ENCODE measurements at places on chromosomes 16 and 17.
A peak's percentile ranks its signal among the peaks of the same experiment; 100 is the strongest.

DNA sequence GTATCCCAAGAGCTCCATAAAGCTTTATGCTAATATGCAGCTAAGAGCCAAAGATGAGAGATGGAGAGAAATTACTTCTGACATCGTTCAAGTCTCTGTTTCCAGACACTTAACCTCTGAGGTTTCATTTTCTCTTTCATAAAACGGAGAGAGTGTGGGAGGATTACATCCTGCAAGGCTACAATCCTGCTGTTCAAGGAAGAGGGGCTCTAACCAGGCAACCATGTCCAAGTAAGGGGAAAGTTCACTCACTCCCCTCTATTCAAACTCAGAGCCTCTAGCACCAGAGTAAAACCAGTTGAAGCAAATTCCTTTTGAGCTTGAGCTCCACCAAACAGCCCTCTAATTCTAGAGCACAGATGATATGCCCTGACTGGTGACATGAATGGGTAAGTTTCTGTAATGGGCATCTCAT lies 397.4 kb downstream of the NPIPA8 start:
- no peak for DNase-seq

DNA sequence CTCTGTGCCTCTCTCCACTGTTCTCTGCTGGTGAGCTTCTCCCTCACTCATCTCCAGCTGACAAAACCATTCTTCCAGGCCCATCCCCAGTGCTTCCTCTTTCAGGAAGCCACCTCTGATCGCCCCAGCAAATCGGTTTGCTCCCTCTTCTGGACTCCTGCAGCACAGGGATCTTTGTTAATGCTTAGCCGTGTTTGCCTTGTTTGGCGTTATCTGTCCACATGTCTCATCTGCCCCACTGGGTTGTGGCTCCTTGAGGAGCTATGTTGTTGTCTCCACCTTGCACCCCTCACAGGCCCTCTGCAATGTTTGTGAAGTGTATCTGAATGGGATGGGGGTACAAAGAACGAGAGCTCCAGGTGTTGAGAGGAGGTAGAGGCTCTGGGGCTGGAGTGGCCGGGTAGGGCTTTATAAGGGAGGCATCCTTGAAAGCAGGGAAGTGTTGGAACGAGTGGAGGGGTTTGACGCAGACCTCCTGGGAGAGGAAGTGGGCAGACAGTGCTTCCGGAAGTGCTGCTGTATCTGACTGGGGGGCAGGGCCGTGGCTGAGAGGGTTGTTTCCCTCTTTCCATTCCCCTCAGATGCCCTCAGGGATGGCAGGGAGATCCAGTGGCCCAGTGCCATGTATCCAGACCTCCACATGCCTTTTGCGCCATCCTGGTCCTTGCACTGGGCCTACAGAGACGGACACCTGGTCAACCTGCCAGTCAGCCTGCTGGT lies 27.8 kb downstream of the CASKIN2 start:
- DNase-seq: peak; percentile 59

DNA sequence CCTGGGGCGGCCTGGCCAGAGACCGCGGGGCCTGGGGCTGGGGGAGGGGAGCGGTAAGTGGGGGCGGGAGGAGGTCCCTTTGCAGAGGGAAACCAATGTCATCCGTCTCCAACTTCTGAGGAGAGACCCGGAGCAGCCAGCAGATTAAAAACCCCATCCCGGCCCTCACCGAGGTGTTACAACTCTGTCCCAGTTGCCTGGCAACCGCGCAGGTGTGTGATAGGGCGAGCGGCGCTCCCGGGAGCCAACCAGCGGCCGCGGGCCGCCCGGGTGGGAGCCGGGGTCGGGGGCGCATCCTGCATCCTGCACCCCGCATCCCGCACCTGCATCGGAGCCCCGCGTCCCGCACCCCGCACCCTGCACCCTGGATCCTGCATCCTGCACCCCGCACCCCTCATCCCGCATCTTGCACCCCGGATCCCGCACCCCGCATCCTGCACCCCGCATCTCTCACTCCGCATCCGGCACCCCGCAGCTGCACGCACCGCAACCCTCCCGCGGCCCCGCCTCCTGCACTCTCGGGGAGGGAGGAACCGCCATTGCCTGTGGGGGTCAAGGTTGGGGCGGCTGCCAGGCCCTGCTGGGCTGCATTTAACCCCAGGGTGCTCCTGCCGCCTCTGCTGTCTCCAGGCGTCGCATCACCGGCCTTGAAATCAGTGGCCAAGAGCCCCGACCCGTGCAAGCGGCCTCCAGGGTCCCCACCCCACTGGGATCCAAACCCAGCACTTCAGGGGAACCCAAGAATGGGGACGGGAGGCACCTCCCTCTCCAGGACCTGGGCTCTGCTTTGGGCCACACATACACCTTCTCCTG lies 47.3 kb downstream of the RTN4RL1 start:
- no peak for DNase-seq

DNA sequence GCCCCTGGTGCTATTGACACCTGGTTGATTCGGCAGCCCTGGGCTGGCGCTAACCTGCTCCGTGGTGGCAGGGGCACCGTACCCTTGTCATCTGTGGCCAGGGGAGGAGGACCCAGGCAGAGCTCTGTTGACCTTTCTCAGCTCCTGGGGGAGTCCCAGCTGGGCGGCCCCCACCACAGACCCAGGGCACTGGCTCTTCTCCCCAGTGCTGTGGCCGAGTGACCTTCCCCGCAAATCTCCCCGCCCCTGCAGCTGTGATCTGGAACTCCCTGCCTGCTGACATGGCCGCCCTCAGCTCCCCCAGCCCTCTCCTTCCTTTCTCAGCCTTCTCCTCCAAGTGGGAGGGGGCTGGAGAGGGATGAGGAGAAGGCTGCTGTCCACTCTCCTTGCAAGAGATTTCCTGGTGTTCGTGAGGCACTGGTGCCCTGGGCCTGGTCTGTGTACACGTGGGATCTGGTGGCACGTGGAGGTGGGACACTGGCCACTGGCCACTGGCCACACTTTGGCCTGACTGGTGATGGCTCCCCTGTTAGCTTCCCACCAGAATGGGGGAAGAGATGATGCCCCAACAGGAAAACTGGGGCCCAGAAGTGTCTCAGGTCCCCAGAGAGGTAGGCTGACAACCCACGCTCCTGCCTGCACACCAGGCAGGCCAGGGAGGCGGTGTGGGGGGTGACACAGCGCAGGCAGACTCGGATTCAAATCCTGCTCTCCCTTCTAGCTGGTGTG lies 8.2 kb downstream of the FMNL1 start:
- DNase-seq: peak; percentile 62

GRCh38 chr17:27216836-27217235 lies 77.1 kb upstream of the WSB1 start:
- peak; percentile 18 for DNase-seq

DNA sequence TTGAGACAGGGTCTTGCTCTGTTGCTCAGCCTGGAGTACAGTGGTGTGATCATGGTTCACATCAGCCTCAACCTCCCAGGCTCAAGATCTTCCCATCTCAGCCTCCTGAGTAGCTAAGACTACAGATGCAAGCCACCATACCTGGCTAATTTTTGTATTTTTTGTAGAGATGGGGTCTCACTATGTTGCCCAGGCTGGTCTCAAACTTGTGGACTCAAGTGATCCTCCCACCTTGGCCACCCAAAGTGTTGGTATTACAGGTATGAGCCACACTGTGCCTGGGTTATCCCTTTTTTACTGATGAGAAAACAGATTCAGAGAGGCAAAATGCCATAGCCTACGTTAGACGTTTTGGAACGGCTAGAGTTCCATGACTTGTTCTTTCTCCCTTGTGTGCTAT lies 30.1 kb downstream of the SNX29 start:
- no peak for DNase-seq

GRCh38 chr17:4510618-4510941 lies 11.9 kb downstream of the SPNS2 start:
- DNase-seq: no peak

DNA sequence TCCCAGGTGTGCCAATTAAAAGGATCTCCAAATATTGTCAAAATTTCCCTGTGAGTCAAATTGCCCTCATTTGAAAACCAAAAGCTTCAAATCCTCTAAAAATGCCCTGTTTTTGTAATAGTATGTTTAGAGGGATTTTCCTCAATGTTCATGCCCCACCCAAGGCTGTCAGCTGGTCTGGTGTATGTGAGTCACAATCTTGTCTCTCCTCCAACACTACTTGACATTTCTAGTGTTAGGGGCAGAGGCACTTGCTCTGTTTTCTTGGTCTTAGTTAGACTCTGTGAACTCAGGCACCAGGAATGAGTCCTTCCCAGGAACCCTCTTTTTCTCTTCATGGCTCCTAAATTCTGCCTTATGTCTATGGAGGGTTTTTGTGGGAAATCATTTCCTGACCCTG lies 634.8 kb downstream of the KCNJ2 start:
- no peak for DNase-seq

GRCh38 chr16:26701243-26701886 lies 365.4 kb upstream of the C16orf82 start:
- no peak for DNase-seq

- DNase-seq: peak; percentile 33
Observed at GRCh38 chr17:40290629-40291280, 3.1 kb downstream of the CDC6 start.

Data from CD4-positive, alpha-beta T cell treated with Interleukin-15 for 1 hour (primary cell).